IMR-90 (cell line): ENCODE measurements at places on chromosomes 3 and 15. TPM values are rescaled to one million over a fixed set of nuclear protein-coding genes. Genes with fewer than 3 reads are reported as not detected.
A peak's percentile ranks its signal among the peaks of the same experiment; 100 is the strongest.

DNA sequence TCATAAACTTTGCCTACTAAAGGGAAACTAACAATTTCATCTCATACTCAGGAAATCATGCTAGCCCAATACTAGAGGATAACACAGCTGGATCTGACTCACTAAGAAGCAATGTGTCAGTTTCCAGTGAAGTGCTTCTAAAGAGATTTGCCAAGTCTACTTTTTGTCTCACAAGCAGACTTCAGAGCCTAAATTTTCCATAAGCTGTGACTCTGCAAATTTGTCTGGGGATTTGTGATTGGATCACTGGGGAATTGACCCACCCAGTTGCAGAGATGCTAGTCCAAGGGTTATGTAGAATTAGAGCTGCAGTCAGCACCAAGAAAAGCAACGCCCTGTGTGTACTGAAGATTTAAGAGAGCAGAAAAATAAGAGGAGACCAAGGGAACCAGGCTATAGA is 647.1 kb downstream of the NTRK3 start:
- no peak overlapping the region for H3K27ac ChIP-seq
- no peaks in the 10 kb centered on the region for H3K36me3 ChIP-seq
- H3K27me3 ChIP-seq: no peaks in the 10 kb centered on the region
- no peak overlapping the region for H3K4me3 ChIP-seq
- H3K4me1 ChIP-seq: no peaks in the 10 kb centered on the region

- H3K4me1 ChIP-seq: no peaks in the 10 kb centered on the region
- H3K36me3 ChIP-seq: no peaks in the 10 kb centered on the region
- no peak overlapping the region for H3K27ac ChIP-seq
- no peak overlapping the region for H3K4me3 ChIP-seq
- no peak for DNase-seq
Measured at GRCh38 chr3:193375614-193376013, 2.9 kb downstream of the ATP13A5 start.

GRCh38 chr3:47444103-47444502 is 31.6 kb downstream of the SCAP start:
- peaks cover 9% of the 10 kb centered on the region for H3K36me3 ChIP-seq
- peak; percentile 14 for DNase-seq
- peak overlapping the region; percentile 39; the same call in 1 of the 2 replicates for H3K27ac ChIP-seq
- no peak overlapping the region for H3K4me3 ChIP-seq

DNA sequence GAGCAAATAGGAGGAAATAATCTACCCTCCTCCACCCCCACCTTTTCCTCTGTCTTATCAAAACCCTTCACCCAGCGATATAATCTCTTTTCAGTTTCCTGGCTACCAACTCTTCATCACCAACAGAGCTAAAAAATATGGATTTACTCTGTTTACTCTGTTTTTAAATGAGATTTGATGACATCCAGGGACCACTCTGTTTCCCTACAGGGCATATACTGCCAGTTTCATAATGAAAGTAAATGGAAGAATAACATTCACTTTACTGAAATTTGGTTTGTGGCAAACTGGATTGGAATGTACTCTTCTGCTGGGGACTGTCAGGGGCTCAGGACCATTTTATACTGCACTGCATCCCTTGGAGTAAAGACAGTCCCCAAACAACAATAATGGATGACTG is 80.1 kb upstream of the PTX3 start:
- H3K4me1 ChIP-seq: peaks cover 5% of the 10 kb centered on the region; the same call in 1 of the 2 replicates
- no peaks in the 10 kb centered on the region for H3K27me3 ChIP-seq
- no peaks in the 10 kb centered on the region for H3K36me3 ChIP-seq
- H3K27ac ChIP-seq: no peak overlapping the region
- H3K4me3 ChIP-seq: no peak overlapping the region

- no peaks in the 10 kb centered on the region; the same call in 1 of the 2 replicates for H3K27me3 ChIP-seq
- H3K4me3 ChIP-seq: no peak overlapping the region
- no peaks in the 10 kb centered on the region for H3K36me3 ChIP-seq
- no peaks in the 10 kb centered on the region for H3K4me1 ChIP-seq
Measured at GRCh38 chr3:16794257-16794656, 90.5 kb upstream of the PLCL2 start.

GRCh38 chr15:40893019-40893670 is 1.1 kb upstream of the VPS18 start:
- peaks cover 9% of the 10 kb centered on the region; the same call in 1 of the 2 replicates for H3K4me1 ChIP-seq
- peaks cover 6% of the 10 kb centered on the region; the same call in 1 of the 2 replicates for H3K36me3 ChIP-seq
- no peak overlapping the region for H3K27ac ChIP-seq
- no peaks in the 10 kb centered on the region; the same call in 1 of the 2 replicates for H3K27me3 ChIP-seq

GRCh38 chr15:99495430-99496301 is 70.1 kb upstream of the MEF2A start:
- H3K27ac ChIP-seq: peak overlapping the region; percentile 69; the same call in 1 of the 2 replicates
- no peak overlapping the region for H3K4me3 ChIP-seq
- DNase-seq: peak; percentile 24
- H3K27me3 ChIP-seq: 0 out of 2 replicates have a peak, but pooled peaks cover 2% of the 10 kb centered on the region

DNA sequence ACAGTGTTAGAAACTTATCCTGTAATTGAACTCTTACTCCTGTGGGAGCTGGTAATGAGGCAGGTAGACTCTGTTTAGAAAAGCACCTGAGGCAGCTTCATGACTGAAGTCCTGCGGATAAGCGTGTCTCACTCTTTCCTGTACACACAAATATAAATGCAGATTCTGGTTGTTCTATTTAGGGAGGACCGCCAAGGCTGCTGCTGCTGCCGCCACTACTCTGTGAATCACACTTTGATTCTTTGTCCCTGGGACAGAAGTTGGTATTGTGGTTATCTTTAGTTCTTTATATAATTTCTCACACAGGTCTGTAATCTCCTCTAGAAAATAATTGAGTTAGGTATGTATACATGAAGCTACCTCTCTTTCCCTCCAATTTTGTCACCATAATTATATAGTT is 3.6 kb downstream of the LSAMP start:
- H3K4me3 ChIP-seq: no peak overlapping the region
- peaks cover 7% of the 10 kb centered on the region for H3K4me1 ChIP-seq
- no peaks in the 10 kb centered on the region for H3K36me3 ChIP-seq
- H3K27me3 ChIP-seq: no peaks in the 10 kb centered on the region

The ATP2B2 gene
- under 0.01 TPM in 1 of 2 replicates, not detected in the other for total RNA-seq

The RAD51 gene
- 7.8 and 8.4 TPM in 2 replicates for total RNA-seq
